Natural killer cell treated with Interleukin-12 subunit alpha and Interleukin-12 subunit beta and Interleukin-15 and Interleukin-18, amount 100 ng/mL, for 72 hours (primary cell): ENCODE measurements at places on chromosomes 2 and 18.

DNA sequence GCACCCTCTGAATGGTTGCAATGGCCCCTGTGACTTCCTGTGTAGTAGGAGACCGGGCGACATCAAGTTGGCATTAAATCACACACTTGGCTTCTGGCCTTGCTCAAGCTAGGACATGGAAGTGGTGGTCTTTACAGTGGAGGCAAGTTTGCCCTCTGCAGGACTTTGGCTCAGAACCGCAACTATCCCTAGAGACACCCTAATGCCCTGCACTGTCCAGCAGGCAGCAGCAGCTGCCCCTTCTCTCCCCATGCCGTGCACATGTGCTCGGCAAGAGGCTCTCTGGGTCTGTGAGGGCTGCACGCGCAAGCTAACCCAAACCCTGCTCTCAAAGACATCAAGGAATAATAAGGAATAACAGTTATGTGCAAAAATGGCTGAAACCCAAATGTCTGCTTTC is 106.5 kb downstream of the COL6A3 start:
- DNase-seq, result no peak
- peaks cover 11% of the 10 kb centered on the region for H3K27me3 ChIP-seq
- no peaks in the 10 kb centered on the region for H3K36me3 ChIP-seq
- no peak overlapping the region for H3K27ac ChIP-seq
- H3K4me3 ChIP-seq, result no peak overlapping the region

- peaks cover 3% of the 10 kb centered on the region for H3K27me3 ChIP-seq
- no peak overlapping the region for H3K4me3 ChIP-seq
- H3K4me1 ChIP-seq, result no peaks in the 10 kb centered on the region
Observed at GRCh38 chr2:120814352-120814751, 78.7 kb downstream of the GLI2 start.

DNA sequence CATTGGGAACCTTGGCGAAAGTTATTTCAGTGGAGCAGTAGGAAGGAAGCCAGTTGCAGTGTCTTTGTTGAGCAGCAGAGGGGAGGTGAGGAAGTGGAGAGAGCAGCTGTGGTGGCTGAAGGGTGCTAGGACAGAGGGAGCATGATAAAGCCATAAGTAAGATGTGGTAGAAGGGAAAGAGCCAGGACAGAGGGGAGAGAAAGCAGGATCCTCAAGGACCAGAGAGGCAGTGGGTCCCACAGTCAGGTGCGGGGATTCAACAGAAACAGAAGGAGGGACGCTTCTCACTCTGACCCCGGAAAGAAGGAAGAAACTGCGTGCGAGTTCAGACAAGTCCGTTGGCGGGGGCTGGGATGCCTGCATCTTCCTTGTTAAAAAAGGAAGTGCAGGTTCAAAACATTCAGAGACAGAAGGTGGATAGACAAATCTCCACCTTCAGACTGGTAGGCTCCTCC is at the start of gene CXCR2:
Gene CXCR2, plus strand, starts transcription at position 403 of the 455 bp plus-strand sequence. CDS start 8,774 bp downstream, outside the sequence.
- peak within 1 kb of the TSS; percentile 93 for H3K27ac ChIP-seq
- H3K27me3 ChIP-seq, result no peaks in the 10 kb centered on the region
- H3K36me3 ChIP-seq, result peaks cover 14% of the 10 kb centered on the region
- peaks cover 42% of the 10 kb centered on the region for H3K4me1 ChIP-seq
- no peak for DNase-seq
- H3K4me3 ChIP-seq, result peak within 1 kb of the TSS; percentile 84

DNA sequence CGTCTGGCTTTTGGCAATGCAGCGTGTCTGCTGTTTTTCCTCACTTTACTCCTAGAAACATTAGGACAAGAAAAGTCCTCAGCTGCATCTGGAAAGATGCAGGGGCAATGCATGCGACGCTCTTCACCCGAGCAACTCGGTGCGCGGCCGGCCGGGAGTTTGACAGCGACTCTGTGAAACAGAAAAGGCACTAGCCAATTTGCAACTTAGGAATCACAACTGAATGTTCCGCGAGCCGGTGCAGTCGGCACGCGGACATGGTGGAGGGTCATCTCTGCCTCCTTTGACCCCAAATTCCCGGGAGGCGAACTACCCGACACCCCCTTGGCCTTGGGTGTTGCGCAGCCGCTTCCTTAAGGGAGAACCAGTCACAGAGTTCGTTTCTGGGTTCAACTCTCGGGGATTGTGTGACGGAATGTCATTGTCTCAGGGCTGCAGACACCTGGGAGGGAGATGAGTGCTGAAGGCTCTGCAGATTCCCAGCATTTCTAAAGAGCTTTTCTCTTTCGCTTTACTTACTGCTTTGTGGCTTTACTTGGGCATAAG is 9.8 kb downstream of the NR4A2 start:
- H3K36me3 ChIP-seq, result peaks cover 18% of the 10 kb centered on the region
- DNase-seq, result no peak
- no peak overlapping the region for H3K27ac ChIP-seq
- H3K4me1 ChIP-seq, result peaks cover 26% of the 10 kb centered on the region

- H3K36me3 ChIP-seq, result no peaks in the 10 kb centered on the region
- no peak for DNase-seq
- peaks cover 1% of the 10 kb centered on the region for H3K4me1 ChIP-seq
- no peak overlapping the region for H3K4me3 ChIP-seq
- H3K27me3 ChIP-seq, result peaks cover 69% of the 10 kb centered on the region
Observed at GRCh38 chr18:48402953-48403352, 6.2 kb downstream of the ZBTB7C start.

- no peak overlapping the region for H3K4me3 ChIP-seq
- no peak for DNase-seq
- H3K36me3 ChIP-seq, result no peaks in the 10 kb centered on the region
- H3K27me3 ChIP-seq, result peaks cover 35% of the 10 kb centered on the region
- H3K4me1 ChIP-seq, result no peaks in the 10 kb centered on the region
Observed at GRCh38 chr18:75393721-75394120, 33.8 kb downstream of the SMIM21 start.

GRCh38 chr2:122512091-122512490 is 756.6 kb downstream of the TSN start:
- no peaks in the 10 kb centered on the region for H3K36me3 ChIP-seq
- H3K27me3 ChIP-seq, result no peaks in the 10 kb centered on the region
- DNase-seq, result no peak
- H3K4me1 ChIP-seq, result no peaks in the 10 kb centered on the region

DNA sequence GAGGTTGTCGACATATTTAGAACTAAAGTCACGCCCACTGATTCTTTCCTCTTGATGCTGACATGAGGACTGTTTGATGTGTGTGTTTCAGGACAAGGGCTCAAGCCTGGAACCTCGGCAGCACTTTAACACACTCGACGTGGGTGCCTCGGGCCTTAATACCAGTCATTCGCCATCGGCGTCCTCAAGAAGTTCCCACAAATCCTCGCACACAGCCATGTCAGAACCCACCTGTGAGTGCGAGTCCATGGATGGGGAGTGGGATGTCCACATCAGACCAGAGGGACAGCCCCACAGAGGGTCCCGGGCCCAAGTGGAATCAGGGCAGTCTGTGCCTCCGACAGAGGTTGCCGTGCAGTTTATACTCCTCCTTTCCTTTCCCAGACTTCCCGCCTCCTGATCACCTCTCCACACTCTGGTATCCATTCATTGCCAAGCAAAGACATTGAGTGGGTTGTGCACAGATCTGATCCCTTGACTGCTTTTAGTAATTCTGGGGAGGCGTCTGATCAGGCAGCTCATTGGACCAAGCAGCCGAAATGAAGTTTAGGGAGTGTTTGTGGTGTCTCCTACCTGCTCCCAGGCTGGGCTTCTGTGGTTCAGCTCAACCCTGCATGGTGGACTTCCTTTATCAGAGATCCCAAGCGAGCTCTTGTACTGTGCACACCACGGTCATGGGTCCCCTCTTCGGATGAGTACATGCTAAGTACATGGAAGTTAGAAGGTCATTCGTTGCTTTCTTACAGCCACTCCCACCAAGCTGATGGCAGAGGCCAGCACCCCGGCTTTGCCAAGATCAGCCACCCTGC is 27.2 kb upstream of the RPL31 start:
- H3K27ac ChIP-seq, result no peak overlapping the region
- H3K4me1 ChIP-seq, result no peaks in the 10 kb centered on the region
- no peaks in the 10 kb centered on the region for H3K36me3 ChIP-seq
- peak; percentile 57 for DNase-seq
- H3K4me3 ChIP-seq, result no peak overlapping the region
- H3K27me3 ChIP-seq, result no peaks in the 10 kb centered on the region

- no peaks in the 10 kb centered on the region for H3K4me1 ChIP-seq
- no peak overlapping the region for H3K4me3 ChIP-seq
- no peak overlapping the region for H3K27ac ChIP-seq
- H3K36me3 ChIP-seq, result no peaks in the 10 kb centered on the region
- DNase-seq, result no peak
Observed at GRCh38 chr2:15120631-15121030, 440.5 kb downstream of the NBAS start.

- H3K36me3 ChIP-seq, result no peaks in the 10 kb centered on the region
- no peaks in the 10 kb centered on the region for H3K4me1 ChIP-seq
- H3K4me3 ChIP-seq, result no peak overlapping the region
- no peaks in the 10 kb centered on the region for H3K27me3 ChIP-seq
- no peak overlapping the region for H3K27ac ChIP-seq
- no peak for DNase-seq
Observed at GRCh38 chr18:52723550-52723970, 383.6 kb downstream of the DCC start.

GRCh38 chr2:100126201-100126600 is 16.2 kb downstream of the AFF3 start:
- H3K36me3 ChIP-seq, result no peaks in the 10 kb centered on the region
- peaks cover 21% of the 10 kb centered on the region for H3K27me3 ChIP-seq
- no peak for DNase-seq
- no peak overlapping the region for H3K27ac ChIP-seq

DNA sequence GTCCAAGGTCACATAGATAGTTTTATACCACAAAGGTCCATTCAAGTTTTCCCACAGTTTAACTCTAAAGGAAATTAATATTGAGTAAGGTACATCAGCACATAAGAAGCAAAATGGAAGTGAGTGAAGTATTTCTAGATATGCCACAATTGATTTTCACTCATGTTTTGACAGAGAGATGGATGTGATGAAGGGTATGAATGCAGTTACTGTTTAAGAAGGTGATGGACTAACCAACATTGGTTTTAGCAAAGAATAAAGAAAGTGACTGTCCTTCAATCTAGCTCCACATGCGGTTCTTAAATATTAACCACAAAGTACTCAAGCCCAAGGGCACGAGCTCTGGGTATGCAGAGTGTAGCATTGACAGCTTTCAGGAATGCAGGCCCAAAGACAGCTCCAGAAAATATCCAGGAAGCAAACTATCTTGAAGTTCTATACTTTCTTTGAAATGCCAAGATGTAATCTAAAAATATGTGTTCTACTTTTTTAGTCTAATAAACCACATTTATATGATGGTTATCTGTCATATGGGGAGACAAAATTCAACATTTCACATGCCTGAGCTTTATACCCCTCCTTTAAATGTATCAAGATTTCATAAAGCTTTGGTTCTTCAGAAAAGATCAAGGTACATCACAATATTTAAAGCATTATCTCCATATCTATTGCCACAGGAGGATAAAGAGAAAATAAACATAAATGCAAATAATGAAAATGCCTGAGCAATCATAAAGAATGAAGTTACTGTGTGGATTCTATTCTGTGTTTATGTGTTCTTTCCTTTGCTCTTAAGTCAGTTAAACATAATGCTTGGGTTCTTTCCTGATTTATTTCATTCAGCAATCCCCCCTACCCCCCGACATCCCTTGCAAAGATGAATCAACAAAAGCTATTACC is 6.7 kb upstream of the SCN1A start:
- DNase-seq, result no peak
- no peak overlapping the region for H3K4me3 ChIP-seq
- no peak overlapping the region for H3K27ac ChIP-seq
- peaks cover 6% of the 10 kb centered on the region for H3K27me3 ChIP-seq
- H3K4me1 ChIP-seq, result no peaks in the 10 kb centered on the region
- H3K36me3 ChIP-seq, result no peaks in the 10 kb centered on the region

DNA sequence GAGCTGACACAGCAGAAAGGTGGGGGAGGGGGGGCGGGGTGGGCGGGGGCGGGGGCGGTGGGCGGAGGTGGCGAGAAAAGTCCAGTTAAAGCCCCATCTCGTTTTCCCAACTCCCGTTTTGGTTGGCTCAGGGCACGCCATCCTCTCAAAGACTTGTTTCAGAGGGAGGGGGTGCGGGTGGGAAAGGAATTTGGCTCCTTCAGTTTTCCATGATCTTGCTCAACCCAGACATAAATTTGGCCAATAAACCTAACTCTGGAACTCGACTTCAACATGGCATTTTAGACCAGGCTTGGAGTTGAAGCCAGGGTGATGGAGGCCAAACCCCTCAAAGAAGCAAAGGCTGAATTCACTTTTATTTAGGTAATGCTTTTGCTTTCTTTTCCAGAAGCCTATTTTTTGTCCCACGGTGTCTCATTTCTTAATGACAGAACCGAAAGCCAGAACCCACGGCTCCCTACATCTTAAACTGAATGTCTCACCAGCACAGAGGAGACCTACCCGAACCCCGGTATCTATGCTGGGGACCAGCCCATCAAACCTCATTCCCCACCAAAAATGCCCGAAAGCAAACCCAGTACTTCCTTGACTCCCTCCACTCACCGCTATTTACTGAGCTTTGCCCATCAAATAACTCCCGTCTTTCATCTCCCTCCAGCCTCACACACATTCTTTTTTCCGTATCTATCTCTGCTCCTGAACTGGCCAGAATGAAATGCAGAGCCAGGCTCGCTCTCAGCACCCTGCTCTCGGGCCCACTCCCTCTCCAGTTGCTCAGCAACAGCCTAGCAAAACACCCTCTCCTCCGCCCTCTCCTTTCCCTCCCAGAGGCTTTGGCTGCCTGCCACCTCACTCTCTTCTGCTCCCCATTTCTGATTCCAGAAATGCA is 4.3 kb downstream of the IGFBP5 start:
- peaks cover 30% of the 10 kb centered on the region for H3K4me1 ChIP-seq
- no peaks in the 10 kb centered on the region for H3K36me3 ChIP-seq
- peak overlapping the region; percentile 66 for H3K4me3 ChIP-seq
- DNase-seq, result peak; percentile 31
- H3K27ac ChIP-seq, result no peak overlapping the region

DNA sequence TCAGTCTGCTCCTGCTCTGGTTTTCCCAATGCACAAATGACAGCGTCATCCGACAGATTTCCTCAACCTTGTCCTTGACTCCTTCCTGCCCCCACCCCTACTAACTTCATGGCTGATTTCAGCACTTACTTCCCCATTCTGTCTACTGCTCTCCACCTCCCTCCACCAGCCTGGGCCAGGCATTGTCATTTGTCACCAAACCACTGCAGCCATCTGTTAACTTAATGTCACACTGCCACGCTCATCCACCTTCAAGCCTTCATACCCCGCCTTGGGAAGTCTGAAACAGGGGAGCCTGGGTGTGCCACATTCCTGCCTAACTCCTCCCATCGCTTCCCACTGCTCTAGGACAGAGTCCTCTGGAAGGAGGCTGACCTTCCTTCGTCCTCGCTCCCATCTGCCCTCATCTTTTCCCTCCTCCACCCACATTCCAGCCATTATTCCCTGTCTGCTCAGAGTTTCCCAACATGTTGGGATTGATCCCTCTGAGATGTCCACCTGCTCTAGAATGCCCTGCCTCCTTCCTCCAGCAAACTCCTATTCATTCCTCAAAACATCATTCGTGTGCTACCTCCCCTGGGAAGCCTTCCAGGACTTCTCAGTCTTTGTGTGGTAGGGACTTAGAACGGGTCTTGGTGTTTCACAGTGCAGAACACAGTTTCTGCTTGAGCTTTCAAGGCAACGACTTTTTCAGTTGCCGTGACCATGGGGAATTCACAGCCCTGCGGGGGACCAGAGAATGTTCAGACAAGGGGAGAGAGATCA is 42.2 kb upstream of the SMAD7 start:
- H3K4me1 ChIP-seq, result peaks cover 16% of the 10 kb centered on the region
- peaks cover 7% of the 10 kb centered on the region for H3K27me3 ChIP-seq
- no peaks in the 10 kb centered on the region for H3K36me3 ChIP-seq

GRCh38 chr2:105753380-105753779 is 8.7 kb downstream of the NCK2 start:
- H3K4me3 ChIP-seq, result peak overlapping the region; percentile 71
- H3K36me3 ChIP-seq, result no peaks in the 10 kb centered on the region
- peaks cover 75% of the 10 kb centered on the region for H3K4me1 ChIP-seq
- H3K27ac ChIP-seq, result peak overlapping the region; percentile 86

GRCh38 chr18:58048081-58048642 is 4.1 kb downstream of the NEDD4L start:
- H3K27me3 ChIP-seq, result peaks cover 9% of the 10 kb centered on the region
- no peak overlapping the region for H3K4me3 ChIP-seq
- DNase-seq, result no peak
- H3K36me3 ChIP-seq, result no peaks in the 10 kb centered on the region
